ENCODE measurements at places on chromosomes 2 and 18.

- DNase-seq, result no peak
Measured at GRCh38 chr2:127086990-127087790, 19.8 kb downstream of the BIN1 start.

- DNase-seq, result no peak
Measured at GRCh38 chr2:33013684-33014110, 66.9 kb downstream of the LTBP1 start.

GRCh38 chr2:212424082-212424481 is 114.5 kb downstream of the ERBB4 start:
- DNase-seq, result no peak

- no peak for DNase-seq
Measured at GRCh38 chr2:197600306-197600705, 75.1 kb downstream of the RFTN2 start.

DNA sequence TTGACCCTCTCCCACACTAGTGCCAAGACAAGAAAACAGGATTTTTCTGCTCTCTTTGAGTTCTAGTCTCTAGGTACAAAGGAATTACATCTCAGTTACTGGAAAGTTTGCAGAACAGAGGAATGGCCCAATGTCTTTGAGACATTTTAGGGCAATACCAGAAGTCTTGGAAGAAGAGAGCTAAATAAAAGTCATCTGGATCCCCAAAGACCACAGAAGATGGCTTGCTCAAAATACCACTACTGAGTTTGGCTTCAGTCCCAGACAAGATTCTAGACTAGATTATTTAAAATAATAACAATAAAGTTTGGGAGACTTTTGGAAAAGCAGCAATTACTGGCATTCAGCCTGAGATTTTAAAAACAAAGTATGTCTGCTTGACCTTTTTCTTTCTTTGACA is 61.9 kb upstream of the HK2 start:
- no peak for DNase-seq

DNA sequence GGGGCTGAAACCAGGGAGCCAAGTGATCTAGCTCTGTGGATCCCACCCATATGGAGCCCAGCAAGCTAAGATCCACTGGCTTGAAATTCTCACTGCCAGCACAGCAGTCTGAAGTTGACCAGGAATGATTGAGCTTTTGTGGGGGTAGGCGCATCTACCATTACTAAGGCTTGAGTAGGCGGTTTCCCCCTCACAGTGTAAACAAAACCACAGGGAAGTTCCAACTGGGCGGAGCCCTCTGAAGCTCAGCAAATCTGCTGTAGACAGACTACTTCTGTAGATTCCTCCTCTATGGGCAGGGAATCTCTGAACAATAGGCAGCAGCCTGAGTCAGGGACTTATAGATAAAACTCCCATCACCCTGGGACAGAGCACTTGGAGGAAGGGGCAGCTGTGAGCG is 96.7 kb downstream of the CCDC148 start:
- no peak for DNase-seq

DNA sequence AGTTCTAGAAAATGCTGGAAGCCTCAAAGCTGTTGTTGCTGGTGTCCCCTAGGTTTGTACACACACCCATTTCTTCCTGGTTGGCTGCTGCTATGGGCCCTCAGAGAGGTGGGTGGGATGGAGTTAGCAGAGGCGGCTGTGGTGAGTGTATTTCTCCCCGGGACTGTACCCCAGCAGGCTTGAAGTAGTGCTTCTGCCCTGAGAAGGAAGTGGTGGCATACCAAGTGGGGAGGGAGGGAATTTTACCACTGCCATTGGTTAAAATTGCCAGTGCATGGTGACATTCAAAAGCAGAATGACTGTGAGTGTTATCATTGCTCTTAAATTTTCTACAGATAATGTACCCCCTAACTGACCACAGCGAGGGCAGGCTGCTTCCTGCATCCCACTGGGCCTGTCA is 125.6 kb upstream of the CAPN13 start:
- no peak for DNase-seq

DNA sequence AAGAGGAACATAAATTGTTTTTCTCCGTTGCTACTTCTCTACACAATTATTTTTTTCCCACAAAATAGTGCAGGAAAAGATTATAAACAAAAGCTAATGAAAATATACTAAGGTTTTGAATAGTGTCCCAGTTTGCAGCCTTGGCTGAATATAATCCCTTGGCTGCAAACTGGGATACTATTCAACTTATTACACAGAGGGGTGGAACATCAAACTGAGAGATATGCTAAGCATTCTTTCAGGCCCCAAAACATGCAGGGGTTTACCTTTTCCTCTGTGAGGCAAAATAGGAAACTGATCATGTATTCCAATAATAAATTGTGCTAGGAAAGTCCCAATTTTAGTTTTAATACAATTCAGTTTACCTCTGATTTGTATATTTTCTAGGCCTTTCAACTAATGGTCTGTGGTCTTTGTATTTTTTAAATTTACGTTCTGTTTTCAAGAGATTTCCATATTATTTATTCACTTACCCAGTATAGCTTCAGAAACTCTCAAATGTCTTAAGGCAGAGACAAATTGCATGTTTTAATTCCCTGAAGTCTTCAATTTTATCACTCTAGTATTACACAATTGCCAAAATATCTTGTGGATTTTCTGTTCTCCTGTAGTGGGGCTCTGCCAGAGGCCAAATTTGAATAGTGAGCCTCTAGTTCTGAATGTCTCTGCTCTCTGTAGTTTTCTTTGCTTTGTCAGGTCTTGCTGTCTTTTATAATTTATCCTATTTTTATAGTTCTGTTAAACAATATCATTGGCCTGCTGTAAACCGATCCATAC is 63.9 kb downstream of the PPP1R1C start:
- DNase-seq, result no peak

All from activated T-helper 1 cell treated with anti-CD3 and anti-CD28 coated beads, Interleukin-2, amount 50 U/mL, for 16 hours (primary cell).